ENCODE measurements at places on chromosomes 4 and X. TPM values are rescaled to one million over a fixed set of nuclear protein-coding genes. Genes with fewer than 3 reads are reported as not detected.

DNA sequence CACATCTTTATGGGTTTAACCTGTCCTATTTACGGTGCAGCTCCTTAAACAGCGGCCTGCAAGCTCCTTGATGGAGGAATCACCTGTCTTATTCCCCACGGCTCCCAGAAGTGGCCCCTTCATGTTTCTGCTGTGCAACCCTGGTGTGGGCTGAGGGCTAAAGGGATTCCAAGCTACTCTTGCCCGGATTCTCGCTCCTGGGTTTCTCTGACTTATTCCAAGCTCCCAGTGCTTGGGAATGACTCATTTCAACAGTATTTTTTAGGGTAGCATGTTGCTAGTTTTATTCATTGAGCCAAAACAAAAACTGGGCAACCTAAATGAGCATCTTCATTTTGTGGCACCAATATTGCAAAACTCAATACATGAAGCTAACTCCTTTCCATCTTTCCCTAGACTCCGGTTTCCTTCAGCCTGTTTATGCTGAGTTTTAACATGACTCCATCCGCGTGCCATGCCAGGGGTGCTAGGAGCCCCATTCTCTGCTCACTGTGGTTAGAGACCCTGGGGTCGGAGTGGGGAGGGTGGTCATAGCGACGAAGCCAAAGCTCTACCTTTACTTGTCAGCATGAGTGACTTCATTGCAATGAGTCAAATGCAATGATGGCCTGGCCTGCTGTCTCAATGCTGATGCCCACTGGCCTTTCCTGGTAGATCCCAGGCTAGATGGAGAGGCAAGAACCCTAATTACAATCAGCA is 349.7 kb downstream of the NR3C2 start:
- H3K4me1 ChIP-seq: peaks cover 4% of the 10 kb centered on the region
- no peak for DNase-seq
- no peaks in the 10 kb centered on the region for H3K27me3 ChIP-seq
- H3K4me3 ChIP-seq: no peak overlapping the region
- no peak overlapping the region for H3K27ac ChIP-seq

GRCh38 chrX:29090811-29091210 is 503.6 kb downstream of the IL1RAPL1 start:
- no peak for DNase-seq
- H3K36me3 ChIP-seq: no peaks in the 10 kb centered on the region
- no peak overlapping the region for H3K4me3 ChIP-seq
- no peaks in the 10 kb centered on the region for H3K4me1 ChIP-seq

F9 gene
- not detected for total RNA-seq

DNA sequence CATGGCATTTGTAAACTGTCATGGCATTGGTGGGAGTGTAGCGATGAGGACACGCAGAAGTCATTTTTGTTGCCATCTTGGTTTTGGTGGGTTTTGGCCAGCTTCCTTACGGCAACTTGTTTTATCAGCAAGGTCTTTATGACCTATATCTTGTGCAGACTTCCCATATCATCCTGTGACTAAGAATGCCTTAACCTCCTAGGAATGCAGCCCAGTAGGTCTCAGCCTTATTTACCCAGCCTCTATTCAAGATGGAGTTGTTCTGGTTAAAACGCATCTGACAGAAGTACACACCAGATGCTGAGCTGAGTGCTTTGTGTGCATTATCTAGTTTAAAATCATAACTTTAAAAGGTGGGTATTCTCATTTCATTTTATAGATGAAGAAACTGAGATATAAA is 268.8 kb upstream of the GALNT7 start:
- no peak overlapping the region for H3K4me3 ChIP-seq
- no peak overlapping the region for H3K27ac ChIP-seq
- H3K36me3 ChIP-seq: no peaks in the 10 kb centered on the region
- H3K4me1 ChIP-seq: no peaks in the 10 kb centered on the region
- H3K27me3 ChIP-seq: no peaks in the 10 kb centered on the region

HSFX2 gene
- not detected for total RNA-seq

Data from H9 (cell line).